Bronchial smooth muscle cell (primary cell): ENCODE measurements at places on chromosomes 7 and 10. TPM values are rescaled to one million over a fixed set of nuclear protein-coding genes. Genes with fewer than 3 reads are reported as not detected.

The TMEM106B gene
- total RNA-seq, result 36.5 and 44.3 TPM in 2 replicates

The AMZ1 gene
- 0.32 and 0.43 TPM in 2 replicates for total RNA-seq

The BMPER gene
- total RNA-seq, result 7.4 and 11.5 TPM in 2 replicates

The FGFR2 gene
- under 0.01 and 0.09 TPM in 2 replicates for total RNA-seq

The ARID5B gene
- 39.2 and 59.4 TPM in 2 replicates for total RNA-seq

The ARHGEF5 gene
- 0.63 and 1.4 TPM in 2 replicates for total RNA-seq

The GCC1 gene
- 21.3 and 24.0 TPM in 2 replicates for total RNA-seq

The ANKRD61 gene
- total RNA-seq, result not detected in 2 replicates

The OR9A2 gene
- total RNA-seq, result not detected in 2 replicates

The ZNF488 gene
- total RNA-seq, result 0.34 TPM in 1 of 2 replicates, not detected in the other

The SEMA3E gene
- total RNA-seq, result 0.79 and 11.0 TPM in 2 replicates

The CASP2 gene
- total RNA-seq, result 7.3 and 9.3 TPM in 2 replicates

The ESYT2 gene
- 56.5 and 68.6 TPM in 2 replicates for total RNA-seq

The OPALIN gene
- not detected in 2 replicates for total RNA-seq

The TDRD1 gene
- 0.16 TPM in 1 of 2 replicates, not detected in the other for total RNA-seq

The INSYN2A gene
- 2.2 and 7.7 TPM in 2 replicates for total RNA-seq

The STEAP1B gene
- total RNA-seq, result 13.8 and 21.0 TPM in 2 replicates

The EIF5AL1 gene
- total RNA-seq, result 0.09 and 0.32 TPM in 2 replicates

The ODAD2 gene
- under 0.01 and 0.32 TPM in 2 replicates for total RNA-seq

The HOXA3 gene
- total RNA-seq, result 1.3 and 2.4 TPM in 2 replicates
